ENCODE measurements at places on chromosomes 13 and 19.

DNA sequence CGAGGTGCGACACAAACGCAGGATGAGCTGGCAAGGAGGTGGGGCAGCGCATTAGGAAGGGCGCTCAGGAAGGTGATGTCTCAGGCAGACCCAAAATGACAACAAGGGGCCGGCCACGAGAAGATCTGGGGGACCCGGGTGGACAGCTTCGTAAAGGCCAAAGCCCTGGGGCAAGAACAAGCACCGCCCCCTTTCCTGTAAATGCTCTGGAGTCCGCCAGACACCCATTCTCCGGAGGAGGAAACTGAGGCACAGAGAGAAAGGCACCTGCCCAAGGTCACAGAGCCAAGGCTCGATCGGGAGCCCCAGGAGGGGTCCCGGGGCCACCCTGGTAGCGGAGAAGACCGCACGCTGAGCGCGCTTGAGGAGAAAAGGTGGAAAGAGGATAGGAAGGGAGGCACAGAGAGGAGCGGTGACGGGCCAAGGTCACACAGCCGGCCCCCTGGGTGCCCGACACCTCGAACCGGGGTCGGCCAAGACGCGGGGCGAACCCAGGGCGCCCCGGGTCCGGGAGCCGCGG is 571 bp downstream of the SAFB2 start:
- DNase-seq = no peak

DNA sequence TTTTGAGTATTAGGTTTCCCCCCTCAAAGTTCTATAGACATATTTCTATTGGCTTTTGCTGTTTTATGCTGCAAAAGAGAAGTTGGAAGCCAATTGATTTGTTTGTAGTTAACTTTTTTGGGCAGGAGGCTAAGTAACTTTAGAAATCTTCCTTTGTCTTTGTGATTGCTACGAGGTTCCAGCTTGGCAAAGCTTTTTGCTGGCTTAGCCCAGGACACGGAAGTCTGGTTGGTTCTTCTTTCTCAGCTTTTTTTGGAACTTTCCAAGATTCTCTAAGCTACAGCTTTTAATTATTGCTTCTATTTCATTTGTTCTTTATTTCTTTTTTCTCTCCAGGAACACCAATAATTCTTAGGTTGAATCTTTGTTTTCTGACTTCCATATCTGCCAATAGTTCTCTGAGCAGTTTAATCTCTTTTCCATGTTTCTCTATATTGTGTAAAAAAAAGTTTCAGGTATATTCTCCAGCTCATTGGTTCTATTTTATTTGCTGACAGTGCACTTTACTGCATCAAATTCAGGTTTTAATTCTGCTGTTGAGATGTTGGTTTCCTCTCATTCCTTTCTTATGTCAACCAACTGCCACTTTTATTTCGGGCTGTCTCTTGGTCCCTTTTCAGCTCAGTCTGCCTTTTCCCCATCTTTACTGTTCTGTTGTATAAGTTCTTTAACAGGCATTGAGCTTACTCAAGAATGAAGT is 27.8 kb downstream of the MBNL2 start:
- DNase-seq = no peak

DNA sequence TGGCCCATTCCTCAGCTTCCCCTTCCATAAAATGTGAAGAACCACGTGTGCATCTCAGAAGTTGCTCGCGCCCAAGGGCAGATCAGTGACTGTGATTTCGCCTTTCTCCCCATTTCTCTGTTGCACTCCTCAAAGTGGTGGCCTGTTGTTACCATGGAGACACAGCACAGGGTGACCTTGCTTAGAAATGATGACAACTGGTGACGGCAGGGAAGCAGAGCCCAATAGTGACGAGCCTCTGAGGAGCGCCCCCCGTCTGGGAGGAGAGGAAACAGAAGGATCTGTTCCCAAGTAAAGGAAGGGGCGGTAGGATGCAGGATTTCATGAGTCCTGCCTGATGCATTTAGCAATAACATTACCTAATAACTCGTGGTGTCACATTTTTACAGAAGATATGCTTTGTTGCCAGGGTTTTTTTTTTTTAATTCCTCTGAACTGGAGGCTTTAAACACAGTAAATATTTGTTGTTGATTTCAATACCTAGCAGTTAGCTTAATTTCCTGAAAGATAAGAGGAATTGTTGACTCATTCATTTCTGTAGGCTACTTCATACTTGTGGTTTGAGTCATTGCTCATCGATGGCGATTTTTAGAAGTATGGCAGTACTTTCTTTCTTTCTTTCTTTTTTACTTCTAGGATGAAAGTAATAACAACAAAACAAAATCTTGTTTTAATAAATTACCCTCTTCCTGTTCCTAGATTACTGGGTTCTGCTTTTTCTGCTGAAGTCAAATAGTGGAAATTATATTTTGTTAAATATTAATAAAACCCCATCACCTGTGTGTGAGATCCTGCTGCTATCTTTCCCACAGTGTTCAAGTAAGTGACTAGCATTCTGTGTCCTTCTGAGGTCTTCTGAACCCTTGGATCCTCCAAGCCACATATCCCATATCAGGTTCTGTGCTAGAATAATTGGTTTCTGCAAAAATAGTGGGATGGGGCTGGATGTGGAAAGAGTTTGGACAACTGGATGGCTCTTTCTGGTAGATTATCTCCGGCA is 36.0 kb downstream of the MBNL2 start:
- DNase-seq = peak; percentile 17

DNA sequence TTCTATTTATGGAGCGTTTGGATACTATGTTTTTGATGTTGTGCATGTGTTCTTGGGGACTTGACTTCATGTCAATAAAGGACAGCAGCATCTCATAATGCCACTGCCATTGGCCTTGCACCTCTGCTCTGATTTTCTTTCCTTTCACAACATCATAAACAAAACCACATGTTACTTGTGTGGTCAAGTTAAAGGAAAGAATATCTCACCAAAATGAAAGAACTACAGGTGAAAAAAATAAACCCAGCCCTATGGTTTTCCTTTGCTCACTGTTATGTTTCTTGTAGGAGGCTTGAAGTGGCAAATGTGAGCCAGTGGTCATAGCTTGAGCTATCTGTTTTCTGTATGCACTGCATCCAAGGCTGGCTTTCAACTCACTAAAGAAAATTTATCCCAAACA is 240.4 kb downstream of the KCNRG start:
- DNase-seq = no peak

GRCh38 chr13:27826379-27827353 is 34.4 kb downstream of the GSX1 start:
- DNase-seq = peak; percentile 27
